ENCODE measurements at places on chromosomes 3 and 15.

- no peak for DNase-seq
These were observed 188.3 kb upstream of the THBS1 start for GRCh38 chr15:39392469-39393047.

- DNase-seq, result no peak
These were observed 33.5 kb downstream of the MLH1 start for GRCh38 chr3:37026851-37027250.

DNA sequence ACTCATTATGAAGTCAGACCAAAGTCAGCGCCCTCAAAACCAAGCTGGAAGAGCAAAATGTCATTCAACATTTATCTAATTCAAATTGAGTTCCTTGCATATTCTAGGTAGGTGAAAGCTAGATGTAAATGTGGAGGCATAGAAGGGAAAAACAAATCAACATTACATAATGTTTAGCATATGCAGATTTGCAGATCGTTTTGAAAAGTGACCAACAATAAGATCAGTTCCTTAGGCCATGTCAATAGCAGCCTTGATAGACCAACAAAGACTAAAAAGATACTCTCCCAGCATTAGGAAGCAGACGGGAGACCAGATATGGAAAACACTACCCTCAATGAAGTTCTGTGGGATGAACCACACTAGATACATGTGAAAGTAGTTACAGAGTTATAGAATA lies 83.0 kb downstream of the PLD1 start:
- DNase-seq, result no peak

GRCh38 chr3:111541911-111542483 lies at the start of gene CD96:
Gene CD96, plus strand, starts transcription at chr3:111542197. Its CDS starts 52 bp downstream, at chr3:111542249.
- DNase-seq, result no peak

- DNase-seq, result no peak
These were observed 59.6 kb downstream of the NPTN start for GRCh38 chr15:73573572-73573971.

DNA sequence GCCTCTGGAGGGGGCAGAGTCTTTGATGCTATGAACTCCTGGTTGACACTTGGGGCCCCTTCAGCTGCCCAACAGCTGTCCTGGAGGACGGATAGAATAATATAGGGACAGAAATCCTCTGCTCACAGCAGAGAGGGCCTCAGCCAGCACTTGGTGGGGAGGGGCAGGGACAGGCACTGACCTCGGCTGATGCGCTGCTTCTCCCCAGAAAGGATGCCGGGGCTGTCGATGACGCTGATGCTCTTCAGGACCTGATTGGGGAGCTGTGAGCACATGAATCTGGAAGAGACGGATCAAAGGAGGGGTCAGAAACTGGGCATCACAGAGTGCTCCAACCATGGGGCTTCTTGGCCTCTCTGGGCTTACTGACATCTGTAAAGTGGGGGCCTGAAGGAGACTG lies 29.5 kb downstream of the EHD4 start:
- no peak for DNase-seq

GRCh38 chr3:187072511-187072910 lies 66.8 kb downstream of the RPL39L start:
- no peak for DNase-seq

- DNase-seq, result no peak
These were observed 8.4 kb downstream of the SNAP23 start for GRCh38 chr15:42503825-42504224.

GRCh38 chr3:59538753-59539432 lies 489.1 kb upstream of the CFAP20DC start:
- no peak for DNase-seq

DNA sequence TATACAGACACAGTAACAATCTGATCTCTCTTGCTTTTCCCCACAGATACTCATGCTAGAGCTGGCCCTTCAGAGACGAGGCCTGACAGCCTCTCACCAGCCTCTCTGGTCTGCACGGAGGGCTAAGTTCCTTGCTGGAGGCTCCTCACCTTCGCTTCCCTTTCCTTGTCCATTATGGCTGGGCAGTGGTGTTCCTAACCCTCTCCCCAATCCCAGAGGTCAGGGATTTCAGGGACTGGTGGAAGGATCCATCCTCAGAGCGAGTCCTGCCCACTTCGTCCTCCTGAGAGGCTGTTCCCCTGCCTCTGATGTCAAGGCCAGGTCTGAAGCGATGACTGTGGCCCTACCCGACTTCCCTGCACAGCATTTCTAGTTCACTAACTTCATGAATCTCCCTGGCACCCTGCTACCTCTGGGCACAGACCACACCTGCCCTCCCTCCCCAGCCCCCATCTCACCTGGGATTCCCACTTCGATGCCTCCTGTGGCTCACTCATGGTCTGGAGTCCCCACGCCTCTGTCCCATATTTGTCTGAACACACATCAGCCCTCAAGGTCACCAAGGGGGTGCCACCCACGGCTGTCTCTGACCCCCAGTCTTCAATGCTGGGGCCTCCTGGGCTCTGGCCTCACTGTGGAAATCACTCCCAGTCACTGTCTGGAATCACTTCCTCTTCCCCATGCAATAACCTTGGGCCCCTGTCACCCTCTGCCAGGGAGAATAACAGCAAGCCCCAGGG lies 124.9 kb upstream of the PRR20G start:
- no peak for DNase-seq

- no peak for DNase-seq
These were observed 76.1 kb upstream of the PHLDB2 start for GRCh38 chr3:111782943-111783342.

- no peak for DNase-seq
These were observed 2.5 kb upstream of the C3orf38 start for GRCh38 chr3:88147261-88147660.

GRCh38 chr3:42649783-42650182 lies 3.7 kb upstream of the ZBTB47 start:
- DNase-seq, result no peak

- no peak for DNase-seq
These were observed 33.8 kb downstream of the RGMA start for GRCh38 chr15:93055211-93055610.

GRCh38 chr15:98070137-98070536 lies 109.6 kb downstream of the ARRDC4 start:
- DNase-seq, result no peak

DNA sequence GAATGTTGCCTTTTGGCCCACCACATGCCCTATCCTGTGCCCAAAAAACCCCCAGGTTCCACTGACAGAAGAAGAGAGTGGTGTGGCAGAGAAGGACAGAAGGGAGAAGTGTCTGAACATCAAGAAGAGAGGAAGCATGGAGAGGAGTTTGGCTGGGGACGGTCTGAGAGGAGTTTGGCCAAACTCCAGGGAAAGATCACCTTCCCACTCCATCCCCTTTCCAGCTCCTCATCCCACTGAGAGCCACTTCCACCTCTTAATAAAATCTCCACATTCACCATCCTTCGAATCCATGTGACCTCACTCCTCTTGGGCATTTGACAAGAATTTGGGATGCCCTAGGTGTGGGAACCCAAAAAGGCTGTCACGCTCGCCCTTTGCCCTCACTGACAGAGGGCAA lies 311.6 kb upstream of the GRM7 start:
- DNase-seq, result no peak

- peak; percentile 69 for DNase-seq
These were observed 6.7 kb downstream of the PAQR5 start for GRCh38 chr15:69305204-69305931.

DNA sequence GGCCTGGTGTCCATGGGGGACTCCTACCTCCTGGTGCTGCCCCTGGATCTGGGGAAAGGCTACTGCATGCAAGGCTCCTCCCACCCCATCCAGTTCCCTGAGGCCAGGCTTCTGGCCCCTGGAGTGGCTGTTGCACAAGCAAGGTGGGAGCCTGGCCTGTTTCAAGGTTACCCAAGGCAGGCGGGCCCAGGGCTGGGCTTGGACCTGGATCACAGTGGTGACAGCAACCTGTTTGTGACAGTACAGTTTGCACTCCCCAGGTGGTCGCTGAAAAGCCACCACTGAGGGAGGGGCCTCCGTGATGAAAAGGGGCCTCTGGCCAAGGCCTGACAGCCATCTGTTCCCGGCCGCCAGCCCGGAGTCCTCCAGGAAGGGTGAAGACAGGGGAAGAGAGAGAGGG lies 14.4 kb upstream of the KY start:
- no peak for DNase-seq

- no peak for DNase-seq
These were observed 66.0 kb downstream of the RBMS3 start for GRCh38 chr3:29346828-29347227.

DNA sequence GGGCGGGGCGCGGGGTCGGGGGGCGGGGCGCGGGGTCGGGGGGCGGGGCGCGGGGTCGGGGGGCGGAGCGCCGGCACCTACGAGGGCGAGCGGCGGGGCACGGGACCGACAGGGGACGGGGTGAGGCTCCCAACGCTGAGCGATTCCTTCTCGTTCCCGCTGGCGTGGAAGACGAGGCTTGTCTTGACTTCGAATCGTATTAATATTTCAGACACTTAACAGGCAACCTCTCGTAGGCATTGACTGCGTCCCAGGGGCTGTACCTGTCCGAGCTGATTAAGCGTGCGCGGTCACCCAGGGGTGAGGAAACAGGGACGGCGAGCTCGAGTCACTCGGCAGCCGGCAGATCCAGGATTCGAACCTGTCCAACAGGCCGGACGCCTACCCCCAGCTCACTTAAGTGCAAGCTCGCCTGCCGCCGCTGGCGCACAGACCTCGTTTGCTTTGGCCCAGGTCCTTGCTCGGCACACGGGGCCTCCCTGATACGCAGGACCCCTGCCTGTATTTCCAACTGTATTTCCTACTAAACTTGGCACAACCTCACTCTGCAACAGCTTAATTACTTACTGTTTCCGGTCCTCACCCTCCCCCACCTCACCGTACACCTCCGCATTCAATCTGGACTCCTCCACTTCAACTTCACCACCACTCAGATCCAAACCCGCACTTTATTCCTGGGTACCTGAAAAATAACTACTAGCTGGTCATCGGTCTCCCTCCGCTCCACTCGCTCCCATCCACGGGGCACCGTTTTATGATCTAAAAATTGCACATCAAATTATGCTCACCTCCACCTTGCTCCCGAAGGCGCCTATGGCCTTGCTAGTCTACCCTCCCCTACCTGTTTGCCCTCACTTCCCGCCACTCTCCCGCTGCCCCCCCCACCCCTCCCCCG lies 722 bp upstream of the ZXDC start:
- DNase-seq, result peak; percentile 49

DNA sequence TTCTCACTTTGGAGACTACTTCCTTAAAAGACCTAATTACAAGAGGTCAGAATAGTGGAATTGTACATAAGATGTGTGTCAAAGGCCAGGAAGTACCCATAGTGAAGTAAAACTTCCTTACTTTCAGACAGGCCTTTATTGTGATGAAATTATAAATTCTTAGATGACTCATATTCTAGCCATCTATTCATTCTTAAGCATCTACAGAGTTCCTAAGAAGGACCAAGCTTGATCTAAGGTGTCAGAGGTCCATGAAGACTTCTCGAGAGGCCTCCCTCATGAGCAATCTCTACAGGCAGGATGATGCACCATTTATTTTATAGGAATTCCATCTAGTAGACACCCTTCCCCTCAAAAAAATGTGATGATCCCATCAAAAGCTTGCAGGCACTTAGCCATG lies 493.3 kb downstream of the MAGI1 start:
- DNase-seq, result peak; percentile 42

GRCh38 chr3:42263354-42264346 lies 2.3 kb downstream of the CCK start:
- DNase-seq, result no peak

DNA sequence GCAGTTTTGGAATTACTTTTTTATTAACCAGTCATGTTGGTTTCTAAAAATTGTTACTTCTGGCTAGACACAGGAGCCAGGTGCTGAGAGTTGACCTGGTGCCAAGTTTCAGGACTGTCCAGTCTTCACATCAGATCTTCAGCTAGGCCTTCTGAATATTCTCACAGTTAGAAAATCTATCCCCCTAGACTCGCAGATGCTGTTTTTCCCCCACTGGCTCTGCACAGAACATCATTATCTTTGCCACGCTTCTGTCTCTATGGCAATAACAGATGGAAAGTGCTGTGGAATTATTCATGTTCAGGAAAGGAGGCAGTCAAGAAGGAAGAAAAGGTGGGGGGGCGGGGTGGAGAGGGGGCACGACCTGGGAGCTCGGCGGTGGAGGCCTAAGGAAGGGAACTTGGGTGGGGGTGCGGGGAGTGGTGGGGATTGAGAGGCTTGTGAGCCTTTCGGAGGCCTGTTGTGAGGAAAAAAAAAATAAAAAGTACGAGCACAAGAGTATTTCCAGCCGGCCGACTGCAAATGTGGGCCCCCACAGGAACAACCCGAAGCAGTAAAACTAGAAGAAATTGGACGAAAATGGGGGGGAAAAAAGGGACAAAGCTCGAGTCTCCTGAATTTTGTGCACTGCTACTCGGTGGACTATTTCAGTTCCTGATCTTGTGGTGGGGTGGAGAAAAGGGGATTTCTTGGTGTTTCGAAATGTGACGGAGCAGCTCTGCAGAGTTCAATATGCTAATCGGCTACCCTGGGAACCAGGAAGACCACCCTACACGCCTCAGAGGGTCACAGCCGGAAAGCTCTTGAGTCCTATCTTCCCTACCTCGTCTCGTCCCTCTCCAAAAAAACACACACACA lies 1.5 kb upstream of the SKIL start:
- peak; percentile 76 for DNase-seq

DNA sequence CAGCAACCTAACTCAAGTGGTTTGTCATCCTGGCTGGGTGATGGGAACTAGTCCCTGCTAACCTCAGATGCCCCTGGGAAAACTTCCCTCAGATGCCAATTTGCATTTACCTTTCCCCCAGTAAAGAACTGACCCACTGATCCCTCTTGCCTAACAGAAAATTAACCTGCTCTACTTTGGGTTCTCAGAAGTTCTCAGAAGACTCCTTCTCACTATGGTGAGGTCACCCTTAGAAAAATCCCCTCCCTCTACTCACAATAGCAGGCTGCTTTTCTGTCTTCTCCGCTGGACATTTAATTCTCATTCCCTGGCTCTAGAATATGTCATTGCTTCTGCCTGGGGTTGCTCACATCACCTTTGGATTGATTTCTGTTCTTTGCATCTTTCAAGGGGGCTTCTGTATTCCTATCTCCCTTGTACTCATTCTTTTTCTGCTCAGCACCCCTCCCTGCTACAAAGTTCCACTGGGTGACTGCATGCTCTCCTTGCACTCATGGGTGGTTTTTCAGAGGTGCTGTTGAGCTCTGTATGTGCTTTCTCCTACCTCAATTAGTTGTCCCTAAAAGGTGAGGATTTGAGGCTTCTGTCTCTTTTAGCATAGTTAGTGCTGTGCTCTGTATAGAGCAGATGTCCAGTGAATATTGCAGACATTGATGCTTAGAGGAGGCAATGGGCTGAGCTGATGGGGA lies 869 bp downstream of the PLA1A start:
- DNase-seq, result no peak

- no peak for DNase-seq
These were observed 347.8 kb downstream of the TBC1D5 start for GRCh38 chr3:17394541-17395155.

GRCh38 chr15:38300395-38300794 lies 47.8 kb downstream of the SPRED1 start:
- DNase-seq, result no peak

DNA sequence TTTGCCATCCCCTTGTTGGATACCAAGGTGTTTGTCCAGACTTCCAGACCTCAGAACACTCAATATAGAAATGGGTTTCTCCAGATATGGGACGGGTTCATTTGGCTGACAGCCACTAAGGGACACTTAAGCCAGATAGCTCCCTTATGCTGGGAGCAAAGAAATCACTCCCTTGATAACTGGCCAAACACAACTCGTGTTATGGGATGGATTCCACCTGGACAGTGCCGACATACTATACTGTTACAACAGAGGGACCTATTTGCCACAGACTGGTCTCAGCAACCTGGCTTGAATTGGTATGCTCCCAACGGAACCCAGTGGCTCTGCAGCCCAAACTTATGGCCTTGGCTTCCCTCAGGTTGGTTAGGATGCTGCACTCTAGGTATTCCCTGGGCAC lies 114.0 kb upstream of the PLCL2 start:
- DNase-seq, result no peak

- no peak for DNase-seq
These were observed 243.2 kb upstream of the LRRN1 start for GRCh38 chr3:3556078-3556477.

All from kidney glomerular epithelial cell (primary cell).